Left colon (tissue), 2 donors: ENCODE measurements at places on chromosomes 1 and 21. TPM values are rescaled to one million over a fixed set of nuclear protein-coding genes. Genes with fewer than 3 reads are reported as not detected.

Gene DCAF6
- total RNA-seq = 60.2 TPM

Gene CCT3
- 116 TPM for total RNA-seq

Gene KCNT2
- 0.98 TPM for total RNA-seq

Gene S100A5
- not detected for total RNA-seq

Gene C1orf35
- 14.7 TPM for total RNA-seq

Gene NMNAT2
- total RNA-seq = 0.84 TPM

Gene ATPAF1
- 52.2 TPM for total RNA-seq

Gene OR10Z1
- not detected for total RNA-seq

Gene PLCH2
- 3.6 TPM for total RNA-seq

Gene PPIAL4G
- not detected for total RNA-seq

Gene ALG14
- 9.8 TPM for total RNA-seq

Gene PLEKHO1
- 4.8 TPM for total RNA-seq

Gene FOXO6
- total RNA-seq = 0.75 TPM

Gene LCE7A
- not detected for total RNA-seq

Gene PIGV
- 18.6 TPM for total RNA-seq

Gene TEKT2
- not detected for total RNA-seq

Gene DEPDC1
- 1.9 TPM for total RNA-seq

Gene LCE6A
- not detected for total RNA-seq

Gene KRTAP10-8
- total RNA-seq = not detected

Gene CELA2B
- total RNA-seq = not detected

Gene COL8A2
- total RNA-seq = 1.8 TPM

Gene AK5
- total RNA-seq = 0.36 TPM

Gene KRTAP7-1
- total RNA-seq = not detected

Gene GCSAML
- total RNA-seq = 0.18 TPM

Gene HJV
- total RNA-seq = not detected

Gene CYB5RL
- total RNA-seq = 5.7 TPM

Gene TENT5C
- 30.7 TPM for total RNA-seq

Gene FMO3
- total RNA-seq = not detected

Gene PDE9A
- total RNA-seq = 117 TPM

Gene LIN28A
- not detected for total RNA-seq

Gene IBA57
- 9.3 TPM for total RNA-seq

Gene ZP4
- not detected for total RNA-seq

Gene PDE4B
- 4.2 TPM for total RNA-seq

Gene NFIA
- 51.4 TPM for total RNA-seq

Gene PLEKHN1
- 0.95 TPM for total RNA-seq

Gene COL11A1
- total RNA-seq = 0.34 TPM

Gene S100A3
- total RNA-seq = not detected

Gene OR2T2
- total RNA-seq = not detected

Gene PRKAA2
- total RNA-seq = 3.5 TPM

Gene CD2
- total RNA-seq = 2.9 TPM

Gene TGFB2
- total RNA-seq = 2.5 TPM

Gene PTGFR
- 0.87 TPM for total RNA-seq

Gene ROR1
- total RNA-seq = 7.1 TPM

Gene CCDC27
- total RNA-seq = not detected

Gene SELENOF
- total RNA-seq = 186 TPM

Gene SPRR4
- not detected for total RNA-seq
